ENCODE measurements at places on chromosomes 7 and 10. TPM values are rescaled to one million over a fixed set of nuclear protein-coding genes. Genes with fewer than 3 reads are reported as not detected.

Gene LRGUK
- 1.3 TPM for polyA plus RNA-seq

Gene WAPL
- polyA plus RNA-seq, result 28.9 TPM

Gene SMO
- 39.7 TPM for polyA plus RNA-seq

Gene DRGX
- not detected for polyA plus RNA-seq

Gene PANK1
- 16.0 TPM for polyA plus RNA-seq

Gene ELMO1
- polyA plus RNA-seq, result 28.3 TPM

Gene HMX2
- not detected for polyA plus RNA-seq

Gene AP5Z1
- polyA plus RNA-seq, result 20.0 TPM

Gene FAM25A
- polyA plus RNA-seq, result not detected

Gene GIMAP2
- polyA plus RNA-seq, result 4.9 TPM

Gene POR
- polyA plus RNA-seq, result 40.5 TPM

Gene OPN1SW
- polyA plus RNA-seq, result 2.2 TPM

Gene ZNF425
- polyA plus RNA-seq, result 4.5 TPM

Gene LBX1
- 12.4 TPM for polyA plus RNA-seq

Gene ANKRD61
- polyA plus RNA-seq, result 1.7 TPM

Gene ANKRD30A
- polyA plus RNA-seq, result not detected

Gene COL13A1
- polyA plus RNA-seq, result 11.0 TPM

Gene IGFBP3
- 268 TPM for polyA plus RNA-seq

Gene ASB15
- 7.3 TPM for polyA plus RNA-seq

Gene C1GALT1
- polyA plus RNA-seq, result 17.5 TPM

Gene OR2A12
- not detected for polyA plus RNA-seq

Gene OR2A1
- 0.19 TPM for polyA plus RNA-seq

Gene GPR158
- not detected for polyA plus RNA-seq

Gene TEX47
- not detected for polyA plus RNA-seq

Gene MYO1G
- polyA plus RNA-seq, result 0.59 TPM

Gene KLHDC10
- 43.9 TPM for polyA plus RNA-seq

Gene CCL26
- 1.6 TPM for polyA plus RNA-seq

Gene SFRP5
- 0.94 TPM for polyA plus RNA-seq

Gene NEUROD6
- polyA plus RNA-seq, result not detected

Gene VGF
- not detected for polyA plus RNA-seq

Gene CYP26C1
- polyA plus RNA-seq, result not detected

Gene TDRD1
- polyA plus RNA-seq, result 0.13 TPM

Gene CHST15
- polyA plus RNA-seq, result 15.3 TPM

Gene PAPOLB
- 0.04 TPM for polyA plus RNA-seq

Gene CUZD1
- polyA plus RNA-seq, result 1.0 TPM

Gene GPR22
- polyA plus RNA-seq, result not detected

Gene FOXI2
- 0.36 TPM for polyA plus RNA-seq

Gene TWIST1
- polyA plus RNA-seq, result 5.6 TPM

Gene AFAP1L2
- polyA plus RNA-seq, result 40.2 TPM

Gene POLR2J
- polyA plus RNA-seq, result 33.3 TPM

Gene SFTPD
- 1.8 TPM for polyA plus RNA-seq

Gene BTBD16
- polyA plus RNA-seq, result 0.39 TPM

Gene GIMAP6
- 15.3 TPM for polyA plus RNA-seq

Gene GRM3
- polyA plus RNA-seq, result 0.14 TPM

Gene GHRHR
- 0.58 TPM for polyA plus RNA-seq

Gene CALML3
- polyA plus RNA-seq, result 0.45 TPM

Gene RASA4B
- polyA plus RNA-seq, result 37.1 TPM

Gene ARHGAP22
- 1.3 TPM for polyA plus RNA-seq

Gene SEMA4G
- 7.3 TPM for polyA plus RNA-seq

Gene GPR15LG
- not detected for polyA plus RNA-seq

Gene OR2AE1
- not detected for polyA plus RNA-seq

Gene RADIL
- 3.7 TPM for polyA plus RNA-seq

Gene NDUFB8
- 118 TPM for polyA plus RNA-seq

Gene CFAP43
- 0.39 TPM for polyA plus RNA-seq

Gene TMEM168
- 26.8 TPM for polyA plus RNA-seq

Gene CYP3A4
- not detected for polyA plus RNA-seq

Gene SOSTDC1
- 6.1 TPM for polyA plus RNA-seq
